Small intestine (tissue), 16 donors: ENCODE measurements at places on chromosomes 4 and X. TPM values are rescaled to one million over a fixed set of nuclear protein-coding genes. Genes with fewer than 3 reads are reported as not detected.

Gene RADX
- polyA plus RNA-seq = 8.8 TPM

- peak; percentile 20 for DNase-seq
Measured at GRCh38 chrX:43333543-43333942, 322.6 kb upstream of the MAOA start.

Gene ARMCX2
- 0.54 TPM for polyA plus RNA-seq

DNA sequence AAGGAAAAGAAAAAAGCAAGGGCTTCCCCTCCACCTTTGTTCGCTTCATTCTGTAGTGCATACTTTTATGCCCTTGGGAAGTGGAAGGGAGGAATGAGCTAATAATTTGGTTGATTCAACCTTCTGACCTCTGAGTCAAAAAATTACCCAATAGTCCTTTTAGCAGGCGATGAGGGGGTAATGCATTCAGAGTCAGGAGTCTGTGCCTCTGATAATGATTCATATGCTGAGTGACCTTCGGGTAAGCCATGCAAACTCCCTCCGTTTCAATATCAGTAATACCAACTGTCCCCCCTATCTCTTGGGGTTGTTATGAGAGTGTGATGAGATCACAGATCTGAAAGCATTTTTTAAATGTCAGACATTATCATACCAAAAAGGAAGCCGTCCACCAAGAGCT, 41.6 kb upstream of the ACSL4 start:
- DNase-seq = no peak

DNA sequence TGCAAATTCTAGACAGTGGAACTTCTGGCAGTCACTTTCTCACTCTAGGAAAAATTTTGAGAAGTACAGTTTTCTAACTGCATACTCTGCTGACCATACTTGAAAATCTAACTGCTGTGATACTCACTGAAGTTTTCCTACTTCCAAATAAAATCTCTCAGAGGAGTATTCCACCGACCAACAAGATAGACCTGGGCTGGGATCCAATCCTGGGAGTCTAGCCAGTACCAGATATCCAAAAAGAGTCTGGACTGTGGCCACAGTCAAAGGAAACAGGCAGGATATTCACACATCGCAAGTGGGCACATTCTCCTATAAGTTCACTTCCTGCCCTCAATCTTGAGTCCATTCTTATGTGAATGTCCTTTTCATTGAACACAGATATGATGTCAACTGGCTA, 1138.7 kb upstream of the PCDH7 start:
- DNase-seq = no peak

DNA sequence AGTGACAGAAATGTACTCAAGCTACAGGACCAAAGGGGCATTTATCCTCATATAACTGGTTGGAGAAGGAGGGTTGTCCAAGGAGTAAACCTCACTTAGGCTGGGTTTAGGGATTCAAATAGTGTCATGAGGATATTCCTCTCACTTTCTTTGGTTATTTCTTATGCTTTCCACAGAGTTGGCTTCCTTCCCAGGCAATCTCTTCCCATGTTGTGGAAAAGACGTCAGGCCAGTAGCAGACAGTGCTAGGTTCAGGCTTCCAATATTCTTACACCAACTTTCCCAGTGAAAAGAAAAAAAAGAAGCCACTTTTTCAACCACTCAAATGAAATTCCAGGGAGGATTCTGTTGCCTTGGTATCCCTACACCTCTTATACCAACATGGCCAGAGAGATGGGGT, 653.0 kb downstream of the C4orf33 start:
- no peak for DNase-seq

DNA sequence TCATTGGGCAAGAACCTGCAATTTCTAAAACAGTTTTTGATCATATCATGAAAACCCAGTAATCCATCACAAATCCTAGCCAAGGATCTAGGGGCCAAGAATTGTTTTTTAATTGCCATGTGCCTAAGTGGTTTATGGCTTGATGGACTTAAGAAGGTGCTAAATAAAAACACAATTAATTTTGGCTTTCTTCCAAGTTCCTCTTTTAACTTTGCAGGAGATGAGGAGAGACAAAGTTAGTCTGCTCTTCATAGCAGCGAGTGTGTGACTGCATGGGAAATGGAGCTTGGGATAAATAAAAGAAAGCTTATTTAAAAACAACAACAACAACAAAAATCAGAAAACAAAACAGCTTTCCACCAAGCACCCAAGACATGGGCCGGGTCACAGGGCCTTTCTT, 41.4 kb downstream of the ARHGEF9 start:
- DNase-seq = no peak

GRCh38 chr4:41213625-41214135, 662 bp downstream of the APBB2 start:
- no peak for DNase-seq

DNA sequence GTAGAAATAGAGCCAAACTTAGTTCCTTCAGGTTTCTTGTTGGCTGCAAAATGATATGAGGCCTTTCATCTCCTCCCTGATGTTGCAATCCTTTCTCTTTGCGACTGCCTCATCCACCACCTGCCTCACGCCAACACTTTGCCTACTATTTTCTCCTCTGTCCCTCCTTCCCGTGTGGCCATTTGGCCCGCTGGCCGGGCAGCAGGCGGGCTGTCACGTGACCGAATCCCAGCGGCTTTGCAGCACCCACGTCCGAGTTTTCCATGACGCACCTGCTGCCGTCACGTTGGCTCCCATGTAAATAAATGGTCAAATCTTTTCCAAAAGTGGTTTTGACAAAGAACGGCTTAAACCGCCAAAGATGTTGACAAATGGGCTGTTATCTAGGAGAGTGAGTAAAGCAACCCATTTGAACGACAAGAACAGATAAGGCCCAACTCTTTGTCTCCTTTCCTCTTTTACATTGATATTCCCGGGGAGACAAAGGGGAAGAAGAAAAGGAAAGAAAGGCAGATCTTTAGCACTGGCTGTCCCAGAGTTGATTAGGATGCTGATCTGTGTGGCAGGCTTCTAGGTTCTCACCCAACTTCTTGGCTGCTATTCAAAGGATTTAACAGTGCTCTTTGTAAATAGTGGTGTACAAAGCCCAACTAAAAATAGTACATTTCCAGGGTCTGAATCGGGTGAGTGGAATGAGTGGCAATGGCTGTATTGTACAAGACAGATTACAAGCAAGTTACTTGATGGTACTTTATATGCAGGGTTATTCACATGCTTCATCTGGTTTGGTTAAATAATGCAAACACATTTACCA, 174.2 kb upstream of the JADE1 start:
- peak; percentile 43 for DNase-seq

Gene MFAP3L
- polyA plus RNA-seq = 1.00 TPM

Gene AFP
- polyA plus RNA-seq = not detected

DNA sequence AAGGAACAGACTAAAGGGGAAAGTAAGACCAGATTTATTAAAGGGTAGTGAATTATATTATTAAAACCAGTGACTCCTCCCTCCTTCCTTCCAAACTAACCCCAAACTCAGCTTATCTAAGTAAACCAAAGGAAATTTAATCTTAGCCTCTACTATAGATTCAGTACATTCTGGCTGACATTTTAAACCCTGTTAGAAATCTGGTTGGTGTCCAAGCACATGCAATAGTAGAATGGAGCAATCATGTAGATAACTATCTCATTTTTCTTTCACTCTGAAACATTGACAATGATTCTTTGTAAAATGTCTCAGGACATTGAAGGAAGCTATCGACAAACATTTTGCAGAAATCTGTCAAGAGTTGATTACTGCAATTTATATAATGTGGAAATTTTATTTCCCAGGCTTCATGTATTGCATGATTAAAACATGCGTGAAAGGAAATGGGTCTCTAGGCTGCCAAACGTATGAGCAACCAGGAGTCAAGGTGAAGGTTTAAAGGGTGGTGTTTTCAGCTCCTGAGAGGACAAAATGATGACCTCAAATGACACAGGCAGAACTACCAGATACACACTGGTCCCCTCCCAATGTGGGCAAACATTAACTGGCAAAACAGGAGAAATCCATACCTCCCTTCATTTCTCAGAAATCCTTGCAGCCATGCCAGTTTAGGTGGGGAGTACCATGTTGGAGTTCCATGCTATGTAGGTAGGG, 58.2 kb upstream of the RBM47 start:
- DNase-seq = no peak

GRCh38 chr4:2689825-2690700, 66.1 kb downstream of the TNIP2 start:
- DNase-seq = no peak

Gene LINC00632
- polyA plus RNA-seq = 14.3 TPM

Gene LANCL3
- polyA plus RNA-seq = 0.27 TPM

- no peak for DNase-seq
Measured at GRCh38 chr4:157195374-157195773, 25.2 kb upstream of the GRIA2 start.

- no peak for DNase-seq
Measured at GRCh38 chrX:5907207-5907606, 321.5 kb downstream of the NLGN4X start.

Gene EXOC1L
- polyA plus RNA-seq = 0.31 TPM

Gene ZDHHC15
- not detected for polyA plus RNA-seq

DNA sequence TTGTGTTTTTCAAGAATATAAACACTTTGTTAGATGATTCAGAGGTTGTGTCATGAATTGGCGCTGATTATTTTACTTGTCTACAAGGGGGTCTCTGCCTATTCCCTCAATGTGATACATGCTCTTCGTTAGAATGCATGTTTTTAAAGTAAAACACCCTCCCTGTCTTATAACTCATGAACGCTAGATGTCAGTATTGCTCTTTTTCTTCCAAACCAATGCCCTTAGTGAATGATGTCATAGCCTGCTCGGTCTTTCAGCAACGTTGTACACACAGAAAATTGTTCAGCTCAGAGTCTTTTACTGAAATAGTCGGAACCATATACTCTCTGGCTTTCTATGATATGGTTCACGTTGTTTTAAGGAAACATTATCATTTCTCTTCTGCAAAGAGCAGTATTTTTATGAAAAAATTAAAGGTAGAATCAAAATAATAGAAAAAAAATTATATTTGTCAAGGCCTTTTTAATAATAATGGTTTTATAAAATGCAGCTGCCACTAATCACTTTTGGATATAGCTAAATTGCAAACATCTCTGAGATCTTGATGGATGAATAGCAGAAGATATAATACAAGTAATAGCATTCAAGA, 292.9 kb downstream of the TLL1 start:
- DNase-seq = peak; percentile 67

DNA sequence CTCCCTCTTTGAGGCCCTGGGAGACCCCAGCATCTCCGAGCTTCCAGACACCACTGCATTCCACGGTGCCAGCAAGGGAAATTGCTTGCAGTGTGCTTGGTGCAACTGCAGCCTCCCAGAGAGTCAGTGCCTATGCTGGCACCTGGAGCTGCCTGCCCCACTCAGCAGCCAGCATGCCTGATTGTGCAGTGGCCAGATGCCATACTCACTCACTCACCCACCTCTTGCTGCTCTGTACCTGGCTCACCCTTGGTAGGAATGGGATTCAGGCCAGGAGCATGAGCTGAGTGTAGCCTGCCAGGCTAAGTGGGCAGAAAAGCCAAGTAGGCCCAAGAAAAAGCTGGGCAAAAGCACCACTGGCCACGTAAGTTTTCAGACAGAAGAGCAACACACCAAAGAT, 651.4 kb downstream of the GABRG1 start:
- DNase-seq = no peak

DNA sequence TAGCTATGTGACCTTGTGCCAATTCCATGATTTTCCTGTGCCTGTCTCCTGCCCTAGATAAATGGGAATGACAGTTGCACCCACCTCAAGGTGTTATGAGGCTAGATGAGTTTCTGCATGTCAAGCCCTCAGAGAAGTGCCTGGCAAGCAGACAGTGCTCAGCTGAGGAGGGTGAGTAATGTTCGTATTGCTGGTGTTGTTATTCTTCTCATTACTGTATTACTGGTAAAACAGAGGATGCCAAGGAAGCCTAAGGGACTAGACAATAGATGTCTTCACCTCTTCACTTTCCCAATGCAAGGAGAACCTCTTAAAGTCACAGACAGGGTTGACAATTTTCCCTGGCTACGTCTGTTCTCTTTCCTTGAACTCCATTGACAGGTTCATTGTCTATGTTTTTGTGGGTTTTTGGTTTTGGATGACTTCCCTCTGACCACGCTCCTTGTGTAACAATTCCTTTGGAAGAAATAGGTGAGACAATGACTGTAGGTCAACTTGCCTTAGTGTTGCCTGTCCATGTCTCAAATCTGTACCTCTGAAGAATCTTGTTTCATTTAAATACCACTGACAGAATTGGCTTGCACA, 19.2 kb downstream of the ETDC start:
- no peak for DNase-seq

- no peak for DNase-seq
Measured at GRCh38 chrX:125681507-125681906, 361.8 kb downstream of the TEX13C start.

DNA sequence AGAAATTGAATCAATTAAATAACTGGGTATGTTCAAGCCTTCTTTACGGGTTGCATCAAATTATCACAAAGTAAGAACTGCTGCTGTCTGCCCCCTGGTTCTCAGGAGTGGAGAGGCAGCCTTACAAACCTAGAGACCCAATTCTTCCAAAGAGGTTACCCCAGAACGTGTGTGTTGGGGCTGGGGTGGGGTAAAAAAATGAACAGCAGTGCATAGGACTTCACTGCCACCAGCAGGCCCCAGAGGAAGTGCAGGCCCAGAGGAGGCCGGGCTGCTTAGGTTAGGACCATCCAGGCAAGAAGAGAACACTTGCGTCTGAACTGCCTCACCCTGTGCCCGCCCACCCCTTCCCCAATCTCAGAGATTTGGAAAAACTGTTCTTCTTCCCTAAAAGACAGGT, 1.5 kb upstream of the NWD2 start:
- no peak for DNase-seq

- DNase-seq = no peak
Measured at GRCh38 chrX:131985526-131986049, 37.5 kb upstream of the STK26 start.

- peak; percentile 15 for DNase-seq
Measured at GRCh38 chr4:155904331-155904730, 835 bp downstream of the TDO2 start.

Gene NCAPG
- polyA plus RNA-seq = 2.5 TPM

DNA sequence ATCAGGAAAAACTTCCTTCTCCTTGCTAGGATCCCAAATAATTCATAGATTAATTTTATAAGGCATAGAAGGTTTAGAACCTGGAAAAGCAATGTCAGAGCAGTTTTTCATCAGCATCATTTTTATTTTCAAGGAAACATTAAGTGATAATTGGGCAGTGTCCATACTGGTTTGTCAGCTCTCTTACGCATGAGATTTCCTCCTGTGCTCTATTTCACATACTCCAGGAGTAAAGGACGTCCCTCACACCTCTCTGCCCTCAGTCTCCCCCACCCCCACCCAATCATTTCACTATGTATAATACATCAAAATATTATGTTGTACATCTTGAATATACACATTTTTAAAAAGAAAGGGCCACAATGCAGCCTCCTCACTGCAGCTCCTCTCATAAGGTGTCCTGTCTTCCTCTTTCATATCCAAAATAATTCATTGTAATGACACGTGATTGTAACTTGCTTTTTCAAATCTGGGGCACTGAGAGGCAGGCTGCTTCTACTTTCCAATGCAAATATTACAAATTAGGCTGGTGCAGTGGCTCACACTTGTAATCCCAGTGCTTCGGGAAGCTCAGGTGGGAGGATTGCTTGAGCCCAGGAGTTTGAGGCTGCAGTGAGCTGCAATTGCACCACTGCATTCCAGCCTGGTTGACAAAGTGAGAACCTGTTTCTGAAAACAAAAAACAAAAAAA, 34.4 kb downstream of the ARHGEF38 start:
- DNase-seq = peak; percentile 10

Gene AFM
- polyA plus RNA-seq = 0.01 TPM
